ENCODE measurements at places on chromosomes 6 and 20. TPM values are rescaled to one million over a fixed set of nuclear protein-coding genes. Genes with fewer than 3 reads are reported as not detected.

CALHM4 gene
- not detected for total RNA-seq

MEP1A gene
- not detected for total RNA-seq

LCA5 gene
- 3.3 TPM for total RNA-seq

COX4I2 gene
- total RNA-seq = not detected

SCRT2 gene
- total RNA-seq = not detected

EBF4 gene
- total RNA-seq = 4.1 TPM

GMNN gene
- 20.0 TPM for total RNA-seq

ECT2L gene
- total RNA-seq = 0.12 TPM

SERPINB6 gene
- total RNA-seq = 219 TPM

EPB41L2 gene
- total RNA-seq = 91.5 TPM

TMEM74B gene
- 0.76 TPM for total RNA-seq

PLG gene
- not detected for total RNA-seq

ZNF311 gene
- 0.05 TPM for total RNA-seq

NNAT gene
- total RNA-seq = 13.8 TPM

DUSP15 gene
- 0.48 TPM for total RNA-seq

BMP2 gene
- 26.9 TPM for total RNA-seq

SSTR4 gene
- total RNA-seq = not detected

NR2E1 gene
- total RNA-seq = not detected

CST3 gene
- 440 TPM for total RNA-seq

PTCRA gene
- total RNA-seq = not detected

ARID1B gene
- 41.4 TPM for total RNA-seq

ERVFRD-1 gene
- total RNA-seq = 2.5 TPM

IL17A gene
- total RNA-seq = not detected

EDN1 gene
- total RNA-seq = 376 TPM

PI16 gene
- total RNA-seq = 0.23 TPM

AIF1 gene
- total RNA-seq = not detected

PROKR2 gene
- not detected for total RNA-seq

DEFB127 gene
- not detected for total RNA-seq

TMEM244 gene
- not detected for total RNA-seq

CDSN gene
- total RNA-seq = not detected

BANF2 gene
- not detected for total RNA-seq

SLC12A5 gene
- 2.2 TPM for total RNA-seq

SAMD3 gene
- total RNA-seq = 1.1 TPM

ORC3 gene
- 14.8 TPM for total RNA-seq

SRSF12 gene
- 0.44 TPM for total RNA-seq

GMEB2 gene
- total RNA-seq = 12.0 TPM

ANKEF1 gene
- 1.8 TPM for total RNA-seq

COL21A1 gene
- 0.29 TPM for total RNA-seq

POU5F1 gene
- total RNA-seq = not detected
